ENCODE measurements at places on chromosomes 13 and 19. TPM values are rescaled to one million over a fixed set of nuclear protein-coding genes. Genes with fewer than 3 reads are reported as not detected.

Gene ZNF83
- total RNA-seq: 30.3 TPM

Gene NOVA2
- total RNA-seq: 3.5 TPM

Gene CLEC4G
- not detected for total RNA-seq

Gene CDX2
- not detected for total RNA-seq
